Stimulated activated CD4-positive, alpha-beta T cell treated with anti-CD3 and anti-CD28 coated beads, Interleukin-2, amount 100 ng/mL, for 24 hours (primary cell): ENCODE measurements at places on chromosomes 5 and 9.

DNA sequence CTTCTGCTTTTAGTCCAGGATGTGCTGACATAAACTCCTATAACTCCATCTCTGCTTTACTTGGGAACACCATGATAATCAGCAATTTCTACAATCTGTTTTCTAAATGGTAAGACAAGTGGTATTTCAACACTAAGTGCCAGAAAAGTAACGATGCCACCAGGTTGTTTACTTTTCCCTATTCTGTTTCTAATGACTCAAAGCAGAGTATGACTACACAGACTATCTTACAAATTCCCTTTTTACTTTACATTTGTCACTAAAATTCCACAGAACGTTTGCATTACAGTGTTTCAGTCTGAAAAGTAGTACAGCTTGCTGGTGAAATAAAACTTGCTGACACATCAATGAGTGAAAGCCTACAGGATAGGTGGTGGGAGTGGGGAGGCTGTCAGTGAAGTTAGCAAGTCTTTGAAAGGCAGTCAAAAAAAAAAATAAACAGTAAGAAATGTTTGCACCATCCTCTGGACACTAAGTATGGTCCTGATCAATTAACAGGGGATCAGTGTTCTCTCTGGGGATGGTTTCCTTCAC lies 186.5 kb downstream of the LURAP1L start:
- no peak for DNase-seq

GRCh38 chr5:122607818-122608217 lies 167.1 kb upstream of the SNX2 start:
- DNase-seq, result no peak

DNA sequence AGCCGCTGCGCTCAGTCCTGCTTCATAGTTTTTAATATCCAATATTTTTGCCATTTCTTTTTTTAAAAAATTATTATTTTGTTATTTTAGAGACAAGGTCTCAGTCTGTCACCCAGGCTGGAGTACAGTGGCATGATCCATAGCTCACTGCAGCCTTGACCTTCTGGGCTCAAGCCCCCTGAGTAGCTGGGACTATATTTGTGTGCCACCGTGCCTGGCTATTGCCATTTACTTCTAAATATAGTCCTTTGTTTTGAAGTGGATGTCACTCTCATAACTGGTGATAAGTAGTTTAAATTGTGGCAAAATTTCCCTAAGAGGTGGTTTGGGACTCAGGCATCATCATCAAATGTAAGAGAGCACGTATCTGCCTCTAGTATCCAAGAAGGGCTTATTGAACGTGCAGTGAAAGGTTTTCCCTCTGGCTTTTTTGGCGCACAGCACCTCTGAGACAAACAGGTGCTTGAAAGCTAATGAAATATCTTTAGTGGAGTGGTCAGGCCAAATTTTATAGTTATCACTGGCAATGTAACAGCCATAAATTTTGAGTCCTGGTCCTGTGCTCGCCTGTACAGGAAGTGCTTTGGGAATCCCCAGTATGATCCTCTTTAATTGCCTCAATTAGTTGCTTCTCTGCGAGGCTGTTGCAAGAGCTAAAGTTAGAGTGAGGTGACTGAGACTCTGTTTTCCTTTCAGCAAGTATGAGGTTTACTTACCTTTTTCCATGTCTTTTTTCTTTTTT lies 14.8 kb downstream of the STXBP1 start:
- DNase-seq, result no peak

DNA sequence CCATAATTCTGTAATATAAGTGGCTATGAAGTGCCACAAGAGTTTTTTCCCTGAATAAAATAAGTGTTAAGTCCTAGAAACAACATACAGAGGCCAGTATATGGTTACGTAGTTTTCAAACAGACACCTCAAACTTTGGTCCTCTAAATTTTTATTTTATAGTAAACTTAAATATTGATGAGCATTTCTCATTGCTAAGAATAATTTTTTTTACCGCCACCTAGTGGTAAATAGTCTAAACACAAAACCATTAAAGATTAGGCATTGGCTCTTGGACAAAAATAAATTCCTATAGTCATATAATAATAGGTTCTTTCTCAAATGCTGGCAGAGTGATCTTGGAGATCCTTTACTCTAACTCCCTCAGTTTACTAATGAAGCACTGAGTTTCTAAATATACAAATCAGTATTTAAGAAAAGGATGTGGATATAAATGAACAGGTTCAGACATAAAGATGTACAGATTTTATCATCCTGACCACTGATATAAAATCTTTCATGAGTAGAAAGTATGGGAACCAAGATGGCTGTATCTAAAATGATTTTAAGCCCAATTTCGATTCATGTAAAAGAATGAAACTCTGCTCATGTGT lies 136.2 kb downstream of the FANCC start:
- DNase-seq, result no peak

DNA sequence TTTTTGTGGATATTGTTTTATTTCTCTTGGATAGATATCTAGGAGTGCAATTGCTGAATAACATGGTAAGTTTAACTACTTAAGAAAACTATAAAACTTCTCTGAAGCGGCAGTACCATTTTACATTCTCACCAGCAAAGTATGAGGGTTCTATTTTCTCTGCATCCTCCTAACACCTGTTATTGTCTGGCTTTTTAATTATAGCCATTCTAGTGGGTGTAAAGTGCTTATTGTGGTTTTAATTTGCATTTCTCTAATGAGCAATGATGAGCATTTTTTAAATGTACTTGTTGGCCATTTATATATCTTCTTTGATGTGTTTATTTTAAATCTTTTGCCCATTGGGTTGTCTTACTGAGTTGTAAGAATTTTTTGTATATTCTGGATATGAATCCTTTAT lies 28.7 kb downstream of the SMIM32 start:
- no peak for DNase-seq

DNA sequence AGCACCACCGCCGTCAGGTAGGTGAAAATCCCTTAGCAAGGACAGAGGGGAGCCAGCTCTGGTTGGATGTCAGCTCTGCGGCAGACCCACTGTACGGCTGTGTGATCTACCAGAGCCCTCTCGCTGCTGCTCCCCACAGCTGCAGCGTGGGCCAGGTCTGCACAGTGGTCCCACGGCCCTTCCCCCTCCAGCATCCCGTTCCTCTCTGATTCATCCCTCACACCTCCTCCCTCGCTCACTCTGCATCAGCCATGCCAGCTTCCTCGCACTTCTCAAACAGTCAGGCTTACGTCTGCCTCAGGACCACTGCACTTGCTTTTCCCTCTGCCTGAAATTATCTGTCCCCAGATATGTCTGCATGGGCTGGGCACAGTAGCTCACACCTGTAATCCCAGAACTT lies 26.6 kb upstream of the CFAP157 start:
- DNase-seq, result no peak

- DNase-seq, result no peak
Observed at GRCh38 chr5:93580927-93581445, at the start of gene NR2F1-AS1. NR2F1-AS1 (minus strand) TSS chr5:93581219.

DNA sequence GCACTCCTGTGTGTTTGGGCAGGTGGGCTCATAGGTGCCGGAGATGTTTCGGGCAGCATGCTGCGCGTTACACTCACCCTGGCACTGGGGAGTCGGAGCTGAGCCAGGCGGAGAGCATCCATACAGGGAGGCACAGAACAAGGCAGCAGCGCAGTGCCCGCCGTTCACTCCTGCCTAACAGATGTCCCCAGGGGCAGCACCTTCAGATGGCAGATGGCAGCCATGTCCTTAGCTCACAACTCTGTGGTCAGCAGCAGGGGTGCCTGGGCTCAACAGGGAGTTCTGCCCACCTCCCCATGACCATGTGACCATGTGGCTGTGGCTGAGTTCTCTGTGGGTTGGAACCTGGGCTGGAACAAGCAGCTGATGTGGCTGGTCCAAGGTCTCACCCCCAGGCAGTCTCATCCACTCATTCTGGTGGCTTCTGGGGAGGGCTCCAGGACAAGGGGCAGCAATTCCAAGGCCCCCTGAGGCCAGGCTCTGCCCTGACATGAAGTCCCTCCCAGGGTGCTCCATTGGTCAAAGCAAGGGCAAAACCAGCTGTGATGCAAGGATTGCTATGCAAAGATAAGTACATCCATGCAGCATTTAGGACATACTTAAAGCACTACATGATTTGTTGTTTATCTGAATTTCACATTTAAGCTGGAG lies 64.2 kb downstream of the MRPL36 start:
- DNase-seq, result no peak

DNA sequence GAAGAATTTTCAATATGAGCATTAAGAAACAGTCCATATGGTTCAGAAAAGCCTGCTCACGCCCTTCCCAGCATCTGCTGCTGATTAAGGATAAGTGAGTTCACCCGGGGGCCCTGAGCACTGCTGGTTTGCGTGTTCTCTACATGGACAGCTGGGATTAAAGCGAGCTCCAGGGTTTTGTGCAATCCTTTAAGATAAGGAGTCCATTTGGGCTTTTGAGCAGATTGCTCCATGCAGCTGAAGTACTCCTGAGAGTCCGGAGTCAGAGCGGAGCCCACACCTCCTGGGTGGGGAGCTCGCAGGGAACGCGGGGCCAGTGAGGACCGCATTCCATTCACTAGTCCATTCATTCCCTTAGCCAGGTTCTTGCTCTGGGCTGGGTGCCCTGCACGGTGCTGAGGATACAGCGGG lies 149.3 kb upstream of the COL5A1 start:
- DNase-seq, result no peak

DNA sequence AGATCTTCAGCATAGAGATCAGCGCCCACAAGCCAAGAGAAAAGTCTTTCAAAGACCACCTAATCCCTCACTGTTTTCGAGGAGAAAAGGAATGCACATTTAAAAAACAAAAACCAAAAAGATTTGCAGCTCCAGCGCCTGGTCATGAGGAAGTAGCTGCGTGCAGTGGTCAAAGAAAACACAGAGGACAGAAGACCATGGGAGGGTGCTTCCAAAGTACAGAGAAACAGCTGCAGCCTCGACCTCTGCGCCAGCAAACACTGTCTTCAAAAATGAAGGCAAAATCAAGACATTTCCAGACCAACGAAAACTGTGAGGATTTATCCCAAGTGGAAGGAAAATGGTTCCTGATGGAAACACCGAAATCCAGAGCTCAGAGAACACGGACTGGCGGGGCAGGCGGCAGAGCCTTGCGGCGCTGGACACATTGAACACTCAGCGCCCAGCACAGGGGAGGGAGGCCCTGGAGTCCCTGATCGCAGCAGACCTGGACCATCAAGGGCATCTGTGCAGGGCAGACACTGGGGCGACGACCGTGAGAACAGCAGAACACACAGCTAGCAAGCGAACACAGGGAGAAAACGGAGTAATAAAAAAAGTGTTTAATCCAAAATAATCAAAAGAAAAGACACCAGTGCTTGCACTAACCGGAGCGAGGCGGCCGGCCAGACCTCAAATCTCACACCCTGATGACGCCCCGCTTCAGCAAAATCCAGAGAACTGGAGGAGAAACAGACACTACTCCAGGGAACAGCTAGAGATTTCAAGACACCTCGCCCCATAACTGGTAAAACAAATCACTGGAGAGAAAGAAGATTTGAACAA lies 12.6 kb upstream of the SLC12A7 start:
- DNase-seq, result no peak

- no peak for DNase-seq
Observed at GRCh38 chr5:29758986-29759421, 1434.5 kb upstream of the CDH6 start.

DNA sequence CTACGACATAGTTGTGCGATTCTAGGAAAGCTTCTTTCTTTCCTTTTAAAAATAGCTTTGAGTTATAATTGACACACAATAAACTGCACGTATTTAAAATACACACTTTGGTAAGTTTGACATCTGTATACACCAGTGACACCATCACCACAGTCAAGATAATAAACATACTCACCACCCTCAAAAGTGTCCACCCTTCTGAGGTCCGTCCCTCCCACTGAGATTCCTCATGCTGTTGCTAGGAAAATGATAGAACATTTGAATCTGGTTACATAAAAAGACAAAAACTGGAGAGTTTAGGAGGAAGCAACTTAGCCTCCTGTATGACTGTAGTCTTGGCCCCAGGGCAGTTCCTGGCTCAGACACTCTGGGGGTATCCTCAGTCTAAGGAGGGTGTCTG lies 17.2 kb downstream of the S100Z start:
- no peak for DNase-seq

- no peak for DNase-seq
Observed at GRCh38 chr9:35340046-35340445, 149.9 kb upstream of the RUSC2 start.

DNA sequence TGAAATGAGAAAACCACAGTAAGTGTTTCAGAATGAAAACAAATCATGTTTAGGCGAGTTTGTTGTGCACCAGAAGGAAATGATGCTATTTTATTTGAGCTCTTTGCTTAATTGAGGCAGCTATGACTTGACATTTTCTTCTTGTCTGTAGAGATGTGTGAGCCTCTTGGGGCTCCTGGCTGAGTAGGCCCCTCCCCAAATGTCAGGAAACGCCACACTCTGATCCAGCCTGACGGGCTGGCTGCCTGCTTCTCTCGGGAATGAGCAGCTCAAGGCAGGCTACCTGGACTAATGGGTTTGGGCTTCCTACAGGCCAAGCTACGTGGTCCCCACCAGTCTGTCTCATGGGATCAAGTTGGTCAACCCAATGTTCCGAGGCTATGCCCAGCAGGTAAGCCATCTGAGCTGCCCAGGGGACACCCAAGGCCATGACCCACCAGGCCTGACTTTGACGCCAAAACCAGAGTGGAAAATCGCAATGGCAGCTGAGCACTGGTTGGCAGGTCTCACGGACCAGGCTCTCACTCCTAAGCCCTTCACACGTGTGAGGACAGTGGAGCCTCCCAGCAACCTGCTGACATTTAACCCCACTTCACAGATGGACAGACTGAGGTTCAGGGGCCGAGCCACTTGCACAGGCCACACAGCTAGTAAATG lies 29.9 kb downstream of the USP20 start:
- no peak for DNase-seq

GRCh38 chr9:96137671-96138429 lies 164.1 kb downstream of the HSD17B3 start:
- no peak for DNase-seq

DNA sequence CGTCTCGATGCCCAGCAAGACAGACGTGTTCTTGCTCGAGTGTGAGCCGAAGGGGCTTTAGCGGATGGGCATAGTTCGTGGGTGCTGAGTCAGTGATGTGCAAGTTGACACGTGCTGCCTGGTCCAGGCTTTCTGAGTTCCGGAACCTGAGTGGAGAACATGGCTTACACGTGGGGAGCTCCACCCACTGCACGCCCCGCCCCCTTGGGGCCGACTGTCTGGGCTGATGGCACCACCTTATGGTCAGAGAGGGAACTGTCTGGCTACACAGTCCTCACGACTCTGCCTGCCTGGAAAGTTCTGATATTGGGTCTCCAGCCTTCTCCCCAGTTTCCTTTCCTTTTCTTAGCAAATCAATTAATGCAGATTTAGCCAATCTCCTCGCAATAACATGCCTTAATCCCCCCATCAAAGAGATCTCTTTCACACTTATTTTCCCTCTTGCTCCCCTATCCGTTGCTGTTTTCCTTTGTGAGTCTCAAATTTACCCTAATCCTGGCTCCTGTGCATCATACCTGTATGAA lies 3.8 kb upstream of the STC2 start:
- peak; percentile 84 for DNase-seq
